Naive thymus-derived CD4-positive, alpha-beta T cell (primary cell): ENCODE measurements at places on chromosomes 16 and 17. TPM values are rescaled to one million over a fixed set of nuclear protein-coding genes. Genes with fewer than 3 reads are reported as not detected.

GRCh38 chr16:5541356-5541755, 443.8 kb upstream of the EEF2KMT start:
- no peaks in the 10 kb centered on the region for H3K4me1 ChIP-seq
- H3K27me3 ChIP-seq = no peaks in the 10 kb centered on the region
- H3K4me3 ChIP-seq = no peak overlapping the region

P2RX1 gene
- 0.31 and 0.63 TPM in 2 replicates for total RNA-seq

- H3K36me3 ChIP-seq = peaks cover 23% of the 10 kb centered on the region
- DNase-seq = no peak
- no peak overlapping the region for H3K4me3 ChIP-seq
- H3K4me1 ChIP-seq = peaks cover 3% of the 10 kb centered on the region
- H3K27ac ChIP-seq = no peak overlapping the region
These were observed 89.1 kb downstream of the SKAP1 start for GRCh38 chr17:48340916-48341315.

OR1F1 gene
- total RNA-seq = not detected

- H3K4me3 ChIP-seq = no peak overlapping the region
- no peak overlapping the region for H3K27ac ChIP-seq
- no peak for DNase-seq
- H3K4me1 ChIP-seq = peaks cover 3% of the 10 kb centered on the region
These were observed 45.8 kb upstream of the PLCG2 start for GRCh38 chr16:81733295-81733694.

CD7 gene
- total RNA-seq = 61.9 TPM

- H3K27ac ChIP-seq = no peak overlapping the region
- H3K27me3 ChIP-seq = peaks cover 2% of the 10 kb centered on the region
- H3K36me3 ChIP-seq = no peaks in the 10 kb centered on the region
- no peak overlapping the region for H3K4me3 ChIP-seq
These were observed 42.2 kb downstream of the RBFOX3 start for GRCh38 chr17:79568661-79569060.

- H3K4me1 ChIP-seq = no peaks in the 10 kb centered on the region
- H3K27me3 ChIP-seq = no peaks in the 10 kb centered on the region
- DNase-seq = no peak
- H3K27ac ChIP-seq = peak overlapping the region; percentile 39
- peaks cover 47% of the 10 kb centered on the region for H3K36me3 ChIP-seq
These were observed 22.8 kb downstream of the NLRC3 start for GRCh38 chr16:3554351-3554928.

DNA sequence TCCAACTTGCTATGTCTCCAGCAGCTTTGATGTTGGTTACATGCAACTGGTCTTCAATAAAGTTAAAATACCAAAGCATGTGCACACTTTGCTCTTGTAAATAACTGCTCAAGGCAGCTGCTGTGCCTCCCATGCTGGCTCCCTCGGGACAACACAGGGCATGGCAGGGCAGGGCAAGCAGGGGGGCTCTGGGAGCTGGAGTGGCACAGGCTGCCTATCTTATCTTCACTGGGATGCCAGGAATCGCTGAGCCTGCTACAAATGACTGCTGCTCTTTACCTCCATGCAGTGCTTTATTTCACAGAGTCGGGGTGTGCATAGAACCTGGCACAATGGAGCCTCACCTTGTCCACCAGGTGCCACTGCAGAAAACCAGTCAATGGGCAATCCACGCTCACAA, 21.8 kb downstream of the PEMT start:
- DNase-seq = no peak
- H3K27me3 ChIP-seq = no peaks in the 10 kb centered on the region
- no peaks in the 10 kb centered on the region for H3K36me3 ChIP-seq
